ENCODE measurements at places on chromosomes 4 and X.

DNA sequence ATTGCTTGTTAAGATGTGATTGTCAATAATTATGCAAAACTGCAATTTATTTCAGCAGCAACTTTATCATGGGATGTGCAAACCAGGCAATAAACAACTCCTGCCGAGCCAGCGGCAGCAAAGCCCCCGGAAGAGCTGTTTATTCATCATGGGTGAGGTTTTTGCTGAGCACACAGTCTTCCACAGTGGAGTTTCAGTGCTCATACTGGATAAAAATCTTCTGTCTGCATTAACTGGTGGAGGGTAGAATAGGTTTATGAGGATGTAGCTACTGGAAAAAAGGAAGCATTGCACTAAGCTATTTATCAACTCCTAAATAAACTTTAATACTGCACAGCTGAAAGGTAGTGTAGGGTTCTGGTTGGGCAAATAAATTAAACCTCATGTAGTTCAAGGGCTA lies 557.4 kb upstream of the FTHL17 start:
- DNase-seq: no peak

GRCh38 chr4:122584519-122584918 lies 36.3 kb downstream of the IL21 start:
- DNase-seq: no peak

GRCh38 chr4:10108818-10109783 lies 7.5 kb downstream of the WDR1 start:
- DNase-seq: no peak

DNA sequence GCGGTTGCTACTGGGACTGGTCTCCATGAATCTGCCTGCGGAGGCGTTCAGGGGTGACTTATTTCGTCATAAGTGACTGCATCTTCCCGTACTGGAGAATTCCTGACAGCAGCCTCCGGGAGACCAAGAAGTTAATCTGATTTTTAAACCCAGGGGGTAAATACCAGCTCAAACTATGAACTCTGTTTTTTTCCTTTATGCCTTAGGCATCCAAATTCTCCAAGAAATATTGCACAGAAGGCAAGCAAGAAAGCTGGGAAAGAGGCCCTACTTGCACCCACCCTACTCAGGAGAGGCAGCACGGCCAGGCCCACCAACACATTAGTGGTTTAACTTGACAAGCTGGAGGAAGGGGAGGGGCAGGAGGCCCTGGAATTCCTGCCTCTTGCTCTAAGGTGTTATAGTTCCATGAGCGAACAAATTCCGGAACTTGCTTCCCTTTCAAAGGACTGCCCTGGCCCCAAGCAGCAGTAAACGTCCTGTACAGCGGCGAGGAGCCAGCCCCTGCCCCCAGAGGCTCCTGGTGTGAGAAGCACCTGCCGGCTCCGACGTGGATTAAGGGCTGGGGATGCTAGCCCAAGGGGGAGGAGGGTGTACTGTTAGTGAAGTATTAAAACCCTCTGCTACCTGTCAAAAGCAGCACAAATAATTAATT lies 177.2 kb downstream of the AFAP1 start:
- no peak for DNase-seq

- DNase-seq: no peak
Observed at GRCh38 chr4:149795256-149795655, 20.4 kb downstream of the IQCM start.

DNA sequence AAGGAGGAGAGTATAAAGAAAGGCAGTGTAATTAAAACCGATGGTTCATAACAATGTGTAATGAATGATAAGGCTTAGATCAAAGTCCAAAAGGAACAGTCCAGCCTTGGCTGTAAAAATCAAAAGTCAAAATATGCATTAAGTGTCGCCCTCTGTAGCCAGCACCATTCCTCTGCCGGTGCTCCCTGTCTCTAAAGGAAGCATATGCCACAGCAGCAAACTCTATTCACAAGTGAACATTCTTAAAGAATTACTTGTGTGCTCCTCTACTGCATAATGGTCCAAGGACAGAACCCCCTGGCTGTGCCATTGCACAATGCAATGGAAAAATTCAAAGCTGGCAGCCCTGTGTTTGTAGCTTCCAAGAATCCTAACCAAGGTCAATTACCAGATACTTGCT lies 16.3 kb upstream of the MBNL3 start:
- no peak for DNase-seq

DNA sequence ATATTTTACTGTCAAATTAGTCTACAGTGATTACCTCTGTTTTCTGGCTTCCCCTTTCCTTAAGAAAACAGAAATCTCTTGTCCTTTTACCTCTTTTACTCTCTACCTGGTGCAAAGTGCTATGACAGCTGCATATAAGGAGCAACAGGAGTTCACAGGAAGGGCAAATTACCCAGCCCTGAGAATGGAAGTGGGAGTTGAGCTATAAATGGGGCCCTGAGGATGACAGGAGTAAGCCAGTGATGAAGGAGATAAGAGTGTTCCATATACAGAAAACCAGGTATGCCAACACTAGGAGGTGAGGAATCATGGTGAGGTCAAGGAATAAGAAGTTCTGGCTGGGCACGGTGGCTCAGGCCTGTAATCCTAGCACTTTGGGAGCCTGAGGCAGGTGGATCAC lies 4.5 kb upstream of the HSD17B13 start:
- no peak for DNase-seq

GRCh38 chr4:142044271-142044670 lies 407.9 kb downstream of the IL15 start:
- no peak for DNase-seq

DNA sequence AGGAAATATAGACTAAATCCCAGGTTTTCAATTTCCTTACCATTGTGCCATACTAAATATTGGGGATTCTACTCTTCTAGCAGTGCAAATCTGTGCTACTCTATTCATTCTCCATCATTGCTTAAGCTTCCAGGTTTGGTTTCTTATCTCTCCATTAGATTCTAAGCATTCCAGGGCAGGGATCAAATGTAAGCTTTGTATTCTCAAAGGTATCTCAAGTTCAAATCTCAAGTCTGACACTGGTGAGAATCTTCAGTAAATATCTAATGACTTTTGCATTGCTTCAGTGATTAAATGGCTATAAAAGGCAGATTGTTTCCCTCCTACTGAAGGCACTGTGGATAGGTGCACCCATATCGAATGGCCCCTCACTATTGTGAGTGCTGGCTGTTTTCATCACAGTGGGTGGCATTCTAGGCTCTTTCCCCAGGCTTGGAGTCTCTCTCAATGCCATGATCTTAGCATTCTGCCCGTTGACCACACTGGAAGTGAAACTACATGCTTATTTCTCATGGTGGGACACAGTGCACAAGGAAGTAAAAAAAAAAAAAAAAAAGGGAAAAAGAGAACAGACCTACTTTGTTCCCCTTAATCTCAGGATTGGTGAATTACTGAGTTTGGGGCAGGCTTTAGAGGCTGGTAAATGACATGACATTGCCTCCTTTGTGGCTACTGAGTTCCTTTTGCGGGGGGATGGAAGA lies 28.7 kb downstream of the FAM9C start:
- DNase-seq: no peak
